CD4-positive, alpha-beta memory T cell (primary cell): ENCODE measurements at places on chromosomes 5 and 9. TPM values are rescaled to one million over a fixed set of nuclear protein-coding genes. Genes with fewer than 3 reads are reported as not detected.

DNA sequence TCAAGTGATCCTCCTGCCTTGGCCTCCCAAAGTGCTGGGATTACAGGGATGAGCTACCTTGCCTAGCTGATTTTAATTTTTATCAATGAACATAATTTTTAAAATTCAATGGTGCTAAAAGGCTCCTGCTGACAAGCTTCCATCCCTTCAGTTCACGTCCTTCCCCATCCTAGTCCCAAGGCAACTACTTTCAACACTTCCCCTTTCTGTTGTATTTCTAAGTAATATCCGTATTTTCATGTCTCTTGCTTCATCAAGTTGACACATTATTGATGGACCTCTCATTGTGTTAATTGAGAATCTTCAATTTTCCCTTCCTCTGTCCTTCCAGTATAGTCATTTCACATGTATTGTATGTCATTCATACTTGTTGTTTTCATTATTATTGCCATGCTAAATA, 93.8 kb upstream of the RASGRF2 start:
- no peak for DNase-seq

GRCh38 chr5:8686707-8687106, 817.8 kb downstream of the MTRR start:
- DNase-seq, result no peak

- no peak for DNase-seq
These were observed 140.2 kb upstream of the SGCD start for GRCh38 chr5:156186760-156187159.

DNA sequence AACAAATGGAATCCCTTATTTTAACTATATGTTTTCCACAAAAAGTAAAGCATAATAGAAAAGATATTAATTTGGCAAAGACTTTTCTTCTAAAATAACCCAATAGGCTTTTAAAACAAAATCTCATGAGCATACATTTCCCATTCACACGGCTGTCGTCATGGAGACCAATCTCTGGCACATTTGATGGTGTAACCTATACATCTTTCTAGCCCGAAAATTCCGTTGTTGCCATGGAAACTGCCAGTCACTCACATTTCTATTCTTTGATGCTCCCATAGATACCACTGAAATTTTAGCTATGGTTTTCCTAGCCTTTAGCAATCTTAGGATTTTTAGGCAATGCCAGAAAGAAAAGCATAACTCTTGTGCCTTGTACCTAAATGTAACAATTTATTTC, 262.9 kb upstream of the TRPM3 start:
- no peak for DNase-seq

DNA sequence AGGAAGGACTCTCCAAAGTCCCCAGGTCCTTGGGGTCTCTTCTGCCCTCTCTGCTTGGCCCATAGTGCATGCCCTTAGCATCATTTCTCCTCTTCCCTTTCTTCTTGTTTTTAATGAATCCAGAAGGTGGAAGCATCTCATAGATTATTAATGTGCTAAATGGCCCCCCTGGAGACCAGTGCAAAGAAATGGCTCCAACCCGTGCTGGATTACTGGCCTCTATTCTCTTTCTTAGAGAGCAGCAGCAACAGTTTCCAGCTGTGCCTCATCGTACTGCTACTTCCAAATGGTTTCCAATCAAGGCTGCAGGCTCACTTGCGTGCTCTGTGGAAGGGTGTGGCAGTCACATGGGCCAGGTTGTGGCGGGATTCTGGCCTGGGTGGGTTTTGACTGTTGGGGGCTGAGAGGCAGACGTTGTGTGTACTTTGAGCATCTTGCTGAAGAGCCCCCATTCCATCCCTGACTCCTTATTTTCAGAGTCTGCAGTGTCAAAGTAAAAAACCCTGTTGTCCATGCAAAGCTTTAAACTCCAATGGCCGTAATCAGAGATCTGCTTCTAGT, 139.7 kb downstream of the GABBR2 start:
- no peak for DNase-seq

DNAJB5 gene
- polyA plus RNA-seq, result 0.91 TPM

TRIP13 gene
- polyA plus RNA-seq, result not detected

- no peak for DNase-seq
These were observed 409.2 kb downstream of the BNC2 start for GRCh38 chr9:16461137-16461840.

DNA sequence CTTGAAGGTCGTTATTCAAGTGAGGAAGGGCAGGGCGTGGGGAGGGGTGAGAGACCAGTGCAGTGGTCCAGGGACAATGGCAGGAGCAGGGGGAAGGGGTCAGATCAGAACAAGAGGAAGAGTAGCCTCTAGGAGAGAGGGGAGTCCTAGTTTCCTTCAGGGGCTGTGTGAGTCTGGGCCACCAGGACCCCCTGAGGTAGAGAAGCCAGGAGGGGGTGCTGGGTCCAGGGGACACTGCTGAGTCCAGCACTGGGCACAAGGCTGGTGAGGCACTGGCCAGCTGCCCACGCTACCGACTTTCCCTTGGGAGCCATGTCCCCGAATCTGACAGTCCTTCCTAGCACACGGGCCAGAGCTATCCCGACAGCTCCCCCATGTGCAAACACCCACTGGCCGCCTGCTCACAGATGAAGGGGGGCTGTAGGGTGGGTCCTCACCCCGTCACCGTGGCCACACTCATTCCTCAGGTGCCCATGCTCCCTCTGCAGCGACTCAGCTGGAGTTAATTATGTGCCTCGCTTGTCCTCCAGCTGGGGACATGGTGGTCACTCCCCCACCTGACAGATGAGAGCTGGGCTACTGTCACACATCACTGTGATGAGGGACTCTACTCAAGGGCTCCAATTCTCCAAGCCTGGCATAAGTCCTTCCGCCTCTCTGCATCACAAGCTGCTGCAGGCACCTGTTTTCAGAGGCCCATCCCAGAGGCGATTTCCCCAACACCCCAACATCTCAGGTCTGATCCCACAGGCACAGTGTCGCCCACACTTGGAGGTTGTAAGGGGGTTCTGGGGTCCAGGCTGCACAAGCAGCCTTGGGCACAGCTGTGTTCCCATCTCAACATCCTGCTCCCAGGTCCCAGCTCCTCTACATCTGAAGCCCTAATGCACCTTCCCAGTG, 115.1 kb downstream of the GABBR2 start:
- DNase-seq, result no peak
